Psoas muscle (tissue), 8 donors: ENCODE measurements at places on chromosomes 2 and 18. TPM values are rescaled to one million over a fixed set of nuclear protein-coding genes. Genes with fewer than 3 reads are reported as not detected.

- no peak for DNase-seq
These were observed 11.6 kb downstream of the TGFBRAP1 start for GRCh38 chr2:105317937-105318336.

- no peak for DNase-seq
These were observed 42.4 kb downstream of the HK2 start for GRCh38 chr2:74876081-74876886.

DNA sequence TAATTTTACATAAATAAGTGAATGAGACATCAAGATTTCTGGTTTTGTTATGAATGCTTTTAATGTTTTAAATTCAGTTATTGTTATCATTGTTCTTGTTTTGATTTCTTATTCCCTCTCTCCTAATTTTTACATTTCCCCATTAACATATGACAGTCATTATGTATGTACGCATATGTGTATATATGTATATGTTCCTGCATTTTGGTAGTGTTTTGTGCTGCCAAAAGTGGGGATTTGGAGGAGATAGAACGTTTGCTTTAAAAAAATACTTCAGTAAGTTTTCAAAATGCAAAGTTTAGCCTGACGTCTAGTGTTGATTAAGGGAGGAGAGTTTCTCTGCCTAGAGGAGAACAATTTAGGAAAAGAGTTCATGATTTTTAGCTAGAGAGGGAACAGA, 385.2 kb downstream of the EPHA4 start:
- DNase-seq, result no peak

GRCh38 chr2:33215983-33216382, 260.5 kb upstream of the RASGRP3 start:
- DNase-seq, result no peak

DNA sequence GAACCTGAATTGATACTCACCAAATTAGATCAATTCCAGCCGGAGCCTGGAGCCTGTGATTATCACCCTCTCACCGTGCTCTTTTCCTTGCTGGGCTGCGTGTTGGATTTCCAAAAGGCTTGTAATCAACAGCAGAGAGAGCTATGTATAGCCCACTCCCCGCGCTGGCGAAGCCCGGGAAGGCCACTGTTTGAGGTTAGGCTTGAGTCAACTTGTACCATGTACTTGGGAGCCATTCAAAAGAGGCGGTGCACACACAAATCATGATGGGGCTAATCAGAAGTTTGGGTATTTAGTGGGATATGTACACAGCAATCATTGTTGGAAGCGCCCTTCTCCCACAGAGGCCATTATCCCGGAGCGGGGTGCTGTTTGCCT, 151.6 kb downstream of the GLI2 start:
- peak; percentile 46 for DNase-seq

- DNase-seq, result no peak
These were observed 10.4 kb downstream of the CERKL start for GRCh38 chr2:181646415-181646987.

DNA sequence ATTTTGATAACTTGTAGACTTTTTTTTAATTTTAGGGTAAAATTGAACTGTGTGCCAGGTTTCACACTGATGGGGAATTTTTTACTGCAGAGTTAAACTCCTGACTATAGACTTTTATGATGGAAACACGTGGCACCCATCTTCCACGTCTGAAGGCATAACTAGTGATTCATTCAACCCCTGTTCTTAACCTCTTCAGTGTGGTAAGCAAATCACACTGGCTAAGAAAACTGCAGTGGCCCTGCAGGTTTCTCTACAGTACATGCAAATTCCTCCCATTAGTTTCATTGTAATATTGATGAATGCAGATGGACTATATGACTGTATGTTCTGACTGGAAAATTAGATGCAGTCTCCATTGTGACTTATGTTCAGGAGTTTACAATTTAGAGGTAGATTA, 47.2 kb downstream of the SMAD4 start:
- DNase-seq, result no peak

GRCh38 chr18:32469691-32470459, 807 bp downstream of the GAREM1 start:
- peak; percentile 61 for DNase-seq

GRCh38 chr18:48671561-48671945, 132.7 kb downstream of the CTIF start:
- DNase-seq, result no peak

DNA sequence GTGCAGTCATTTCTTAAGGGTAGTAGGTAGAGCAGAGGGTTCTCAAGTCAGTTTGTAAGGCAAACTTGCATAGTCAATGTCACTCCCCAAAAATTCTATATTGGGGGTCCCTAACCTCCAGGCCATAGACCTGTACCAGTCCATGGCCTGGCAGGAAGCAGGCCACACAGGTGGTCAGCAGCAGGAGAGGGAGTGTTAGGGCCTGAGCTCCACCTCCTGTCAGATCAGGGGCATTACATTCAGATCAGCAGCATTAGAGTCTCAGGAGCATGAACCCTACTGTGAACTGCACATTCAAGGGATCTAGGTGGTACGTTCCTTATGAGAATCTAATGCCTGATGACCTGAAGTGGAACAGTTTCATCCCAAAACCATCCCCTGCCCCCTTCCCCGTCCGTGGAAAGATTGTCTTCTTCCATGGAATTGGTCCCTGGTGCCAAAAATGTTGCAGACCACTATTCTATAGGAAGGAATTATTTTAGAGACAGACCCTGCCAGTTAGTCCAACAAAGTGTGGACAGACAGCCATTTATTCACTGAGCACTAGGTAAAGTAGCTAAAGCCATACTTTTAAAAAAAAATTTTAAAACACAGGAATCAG, 6.7 kb downstream of the COA5 start:
- DNase-seq, result peak; percentile 39

DNA sequence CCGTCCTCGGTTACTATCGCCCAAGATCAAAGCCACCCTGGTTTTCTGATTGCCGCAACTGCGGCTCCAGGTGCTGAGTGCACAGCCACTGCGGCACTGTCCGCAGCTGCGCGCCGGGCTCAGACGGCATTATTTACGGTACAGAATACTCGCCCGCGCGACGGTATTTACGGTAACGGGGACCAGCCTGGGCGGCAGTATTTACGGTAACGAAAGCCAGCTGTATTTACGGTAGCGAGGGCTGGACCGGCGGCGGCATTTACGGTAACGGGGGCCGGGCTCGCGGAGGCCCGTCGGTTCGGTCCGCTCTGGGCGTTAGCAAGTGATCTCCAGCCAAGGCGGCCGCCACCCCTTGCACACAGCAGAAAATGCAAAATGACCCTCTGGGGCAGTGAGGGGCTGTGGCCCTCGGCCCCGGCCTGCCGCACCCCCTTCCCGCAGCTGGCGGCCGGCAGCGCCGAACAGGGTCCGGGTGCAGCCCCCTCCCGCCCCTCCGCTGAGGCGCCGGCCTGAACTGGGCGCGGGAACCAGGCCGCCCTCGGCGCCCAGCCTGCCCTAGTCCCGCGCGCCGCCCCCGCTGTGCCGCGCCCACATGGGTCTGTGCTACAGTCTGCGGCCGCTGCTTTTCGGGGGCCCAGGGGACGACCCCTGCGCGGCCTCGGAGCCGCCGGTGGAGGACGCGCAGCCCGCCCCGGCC, at the start of gene GNAL:
Gene GNAL, plus strand, starts transcription at position 293 of the 697 bp plus-strand sequence. Its CDS starts 300 bp downstream, at position 593.
- peak; percentile 78 for DNase-seq

DNA sequence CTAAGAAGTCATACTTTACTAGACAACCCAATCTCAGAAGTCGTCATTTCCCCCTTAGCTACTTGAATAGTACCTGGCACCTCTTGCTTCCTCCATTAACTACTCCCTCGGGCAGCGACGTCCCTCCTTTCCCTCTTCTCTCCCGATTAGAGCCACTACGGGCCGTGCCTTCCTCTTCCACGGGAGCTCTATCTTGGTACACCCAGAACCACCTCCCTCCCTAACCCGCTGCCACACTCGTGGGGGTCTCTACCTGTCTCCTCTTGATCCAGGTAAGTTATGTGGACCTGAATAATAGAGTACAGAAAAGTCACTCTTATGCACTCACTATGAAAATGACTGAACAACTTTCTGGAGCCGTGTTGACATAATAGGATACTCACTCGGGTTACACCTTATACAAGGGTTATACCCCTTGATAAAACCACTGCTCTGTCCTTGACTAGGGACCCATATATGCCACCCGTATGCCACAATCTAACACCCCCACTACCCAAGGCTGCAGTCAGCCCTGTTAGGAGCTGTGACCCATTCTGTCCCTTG, 595 bp upstream of the HDHD2 start:
- peak; percentile 48 for DNase-seq

DNA sequence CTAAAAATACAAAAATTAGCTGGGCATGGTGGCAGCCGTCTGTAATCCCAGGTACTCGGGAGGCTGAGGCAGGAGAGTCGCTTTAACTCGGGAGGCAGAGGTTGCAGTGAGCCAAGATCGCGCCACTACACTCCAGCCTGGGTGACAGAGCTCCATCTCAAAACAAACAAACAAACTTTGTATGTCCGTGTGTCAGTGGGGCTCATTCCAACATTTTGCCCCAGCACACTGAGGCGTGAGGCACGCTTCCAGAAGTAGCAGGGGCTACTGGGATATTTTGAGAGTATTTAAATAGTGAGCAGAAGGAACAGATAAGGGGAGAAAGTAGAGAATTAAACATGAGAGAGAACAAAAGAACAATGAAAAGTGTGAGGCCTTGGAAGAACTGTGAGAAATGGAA, 83.3 kb upstream of the TANK start:
- DNase-seq, result no peak

GRCh38 chr18:56240405-56240804, 398.0 kb downstream of the TXNL1 start:
- DNase-seq, result no peak

- DNase-seq, result no peak
These were observed 126.2 kb downstream of the TPO start for GRCh38 chr2:1539441-1539840.

DNA sequence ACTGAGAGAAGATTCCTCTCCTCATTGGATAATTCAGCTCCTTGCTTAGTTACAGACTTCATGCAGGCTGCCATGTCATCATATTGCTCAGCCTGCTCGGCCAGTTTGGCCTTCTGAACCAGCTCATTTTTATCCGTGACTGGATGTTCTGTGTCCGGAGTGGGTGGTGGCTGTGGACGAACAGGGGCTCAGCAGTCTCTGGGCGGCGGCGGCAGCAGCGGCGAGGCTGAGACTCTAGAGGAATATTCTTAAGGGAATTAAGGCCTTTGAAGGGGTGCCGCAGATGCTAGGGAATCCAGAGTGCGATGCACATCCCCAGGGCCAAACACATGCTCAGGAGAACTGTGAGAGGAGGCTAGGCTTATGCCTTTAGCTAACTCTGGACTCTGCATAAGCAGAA, 97.9 kb upstream of the GYPC start:
- no peak for DNase-seq

GRCh38 chr2:190405070-190405469, 3.1 kb upstream of the MFSD6 start:
- no peak for DNase-seq

DNA sequence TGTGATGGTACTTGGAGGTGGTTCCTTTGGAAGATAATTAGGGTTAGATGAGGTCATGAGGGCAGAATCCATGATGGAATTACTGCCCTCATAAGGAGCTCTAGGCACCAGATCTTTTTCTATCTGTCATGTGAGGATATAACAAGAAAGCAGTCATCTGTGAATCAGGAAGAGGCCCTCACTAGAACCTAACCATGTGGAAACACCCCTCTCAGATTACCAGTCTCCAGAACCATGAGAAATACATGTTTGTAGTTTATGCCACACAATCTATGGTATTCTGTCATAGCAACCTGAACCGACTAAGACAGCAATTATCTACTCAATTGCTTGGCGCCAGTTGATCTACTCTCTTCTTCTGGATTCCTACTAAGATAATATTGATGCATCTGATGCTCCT, 2.4 kb upstream of the SERPINB10 start:
- DNase-seq, result no peak

- no peak for DNase-seq
These were observed 101.4 kb upstream of the RASGRP3 start for GRCh38 chr2:33375054-33375453.

DNA sequence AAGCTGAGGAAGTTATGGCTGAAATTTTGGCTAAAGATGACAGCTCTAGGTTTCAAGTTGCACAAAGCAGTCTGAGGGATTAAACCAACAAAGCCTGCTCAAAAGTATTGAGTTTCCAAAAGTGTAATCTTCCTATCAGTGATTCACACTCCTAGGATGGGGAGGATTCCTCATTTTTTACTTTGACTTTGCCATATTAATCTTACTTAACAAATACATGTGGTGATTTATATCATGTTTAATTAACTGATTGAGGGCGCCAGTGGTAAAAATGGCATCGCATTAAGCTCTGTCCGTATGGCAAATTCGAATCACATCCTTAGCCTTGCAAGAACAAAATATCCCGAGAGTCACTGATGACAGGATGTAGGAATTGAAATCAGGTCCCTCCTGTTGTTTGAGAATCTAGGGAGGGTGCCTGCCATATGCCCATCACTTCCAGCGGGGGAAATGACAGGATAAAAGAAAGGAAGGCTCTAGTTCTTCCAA, 78.1 kb upstream of the ETAA1 start:
- DNase-seq, result no peak

DNA sequence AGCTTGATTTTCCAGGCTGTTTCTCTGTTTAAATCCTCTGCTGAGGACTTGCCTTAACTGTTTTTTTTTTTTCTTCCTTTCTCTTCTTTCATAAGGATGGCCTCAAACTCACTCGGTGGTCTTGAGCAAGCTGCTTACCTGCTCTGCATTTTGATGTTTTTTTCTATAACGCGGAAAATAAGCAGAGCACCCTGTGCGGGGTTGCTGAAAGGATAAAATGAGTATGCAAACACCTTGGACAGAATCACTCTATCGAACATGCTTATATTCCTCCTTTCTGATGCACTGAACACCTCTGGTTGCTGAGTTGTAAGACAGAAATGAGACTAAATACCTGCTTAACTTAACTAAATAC, 41.1 kb upstream of the DSC1 start:
- no peak for DNase-seq

DNA sequence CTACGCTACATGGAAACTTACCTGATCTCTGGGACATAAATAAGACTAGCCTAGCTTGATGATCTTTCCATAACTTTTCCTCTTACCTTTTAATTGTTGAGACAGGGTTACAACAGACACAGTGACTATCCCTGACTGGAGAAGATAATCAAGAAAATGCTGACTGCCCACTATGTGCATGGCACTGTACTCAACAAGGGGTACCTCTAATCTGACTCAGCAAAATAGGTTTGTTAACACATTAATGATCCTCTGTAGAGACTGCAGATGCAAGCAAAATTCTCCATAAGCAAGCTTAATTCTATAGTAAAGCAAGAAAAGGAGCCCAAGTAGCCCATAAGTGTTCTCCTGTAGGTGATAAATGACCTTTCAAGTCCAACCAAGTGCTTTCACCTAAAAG, 25.5 kb downstream of the ACVR1C start:
- DNase-seq, result no peak

- DNase-seq, result no peak
These were observed 539.6 kb downstream of the SATB2 start for GRCh38 chr2:198917926-198918720.

ANO7 gene
- total RNA-seq, result 0.82 TPM

DNAJC5G gene
- not detected for total RNA-seq

HSBP1L1 gene
- total RNA-seq, result 8.7 TPM

B3GNT7 gene
- 0.51 TPM for total RNA-seq

TTR gene
- total RNA-seq, result not detected

SP140L gene
- 5.3 TPM for total RNA-seq

STPG4 gene
- not detected for total RNA-seq

NDUFS1 gene
- total RNA-seq, result 244 TPM

MARCO gene
- 1.6 TPM for total RNA-seq

CNTNAP5 gene
- total RNA-seq, result not detected
